ACHN (cell line): ENCODE measurements at places on chromosomes 5 and 9.

DNA sequence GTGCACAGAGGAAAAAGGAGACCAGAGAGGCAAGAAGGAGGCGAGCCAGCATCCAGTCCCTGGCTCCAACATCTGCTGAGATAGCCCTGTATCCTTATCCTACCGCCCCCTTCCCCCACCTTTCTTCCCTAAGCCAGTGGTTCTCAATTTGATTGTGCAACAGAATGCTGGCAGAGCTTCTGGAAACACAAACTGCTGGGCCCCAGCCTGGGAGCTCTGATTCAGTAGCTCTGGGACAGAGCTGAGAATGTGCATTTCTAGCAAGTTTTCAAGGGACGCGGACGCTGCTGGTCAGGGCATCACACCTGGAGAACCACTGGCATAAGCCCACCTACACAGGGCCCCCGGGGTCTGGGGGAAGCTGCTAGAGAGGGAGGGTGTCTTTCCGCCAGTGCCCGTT, 21.1 kb downstream of the AK8 start:
- no peak for DNase-seq

GRCh38 chr5:154118385-154118784, 72.1 kb upstream of the GALNT10 start:
- peak; percentile 3 for DNase-seq

- DNase-seq: no peak
Observed at GRCh38 chr5:40571729-40572128, 108.0 kb upstream of the PTGER4 start.

- no peak for DNase-seq
Observed at GRCh38 chr9:1951446-1951845, 63.7 kb upstream of the SMARCA2 start.

DNA sequence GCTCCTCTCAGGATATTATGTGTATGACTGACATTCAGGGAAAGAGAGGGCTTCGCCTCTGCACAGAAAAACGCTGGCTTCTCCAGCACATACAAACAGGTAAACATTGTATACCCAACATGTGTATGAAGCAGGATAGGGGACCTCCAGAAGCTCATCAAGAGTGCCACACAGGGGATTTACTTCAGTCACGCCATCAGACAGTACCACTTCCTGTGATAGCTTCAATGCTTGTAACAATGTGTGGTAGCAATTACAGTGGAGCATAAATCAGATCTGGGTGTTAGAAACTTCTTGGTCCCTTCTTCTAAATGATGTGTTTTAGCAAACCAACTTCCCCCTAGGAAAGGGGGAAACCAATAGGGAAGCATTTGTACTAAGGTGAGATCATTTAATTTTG, 160.8 kb downstream of the TSSK1B start:
- no peak for DNase-seq

DNA sequence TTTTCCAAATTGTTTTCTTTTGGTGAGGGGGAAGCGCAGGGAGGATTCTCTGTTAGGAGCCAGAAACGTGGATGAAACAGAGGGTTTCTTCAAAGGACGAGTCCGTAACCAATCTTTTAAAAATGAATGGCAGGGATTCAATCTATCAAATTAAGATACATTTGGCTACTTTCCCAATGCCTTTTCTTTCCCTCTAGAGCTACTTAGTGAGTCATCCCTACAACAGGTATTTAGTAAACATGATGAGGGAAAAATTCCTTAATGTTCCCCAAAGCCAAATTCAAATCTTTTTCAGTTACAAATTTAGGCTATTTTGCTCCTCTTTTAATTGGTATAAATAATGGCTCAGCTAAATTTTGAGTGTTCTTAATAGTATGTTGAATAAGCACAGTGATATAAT, 366.4 kb upstream of the RIOK2 start:
- DNase-seq: no peak

DNA sequence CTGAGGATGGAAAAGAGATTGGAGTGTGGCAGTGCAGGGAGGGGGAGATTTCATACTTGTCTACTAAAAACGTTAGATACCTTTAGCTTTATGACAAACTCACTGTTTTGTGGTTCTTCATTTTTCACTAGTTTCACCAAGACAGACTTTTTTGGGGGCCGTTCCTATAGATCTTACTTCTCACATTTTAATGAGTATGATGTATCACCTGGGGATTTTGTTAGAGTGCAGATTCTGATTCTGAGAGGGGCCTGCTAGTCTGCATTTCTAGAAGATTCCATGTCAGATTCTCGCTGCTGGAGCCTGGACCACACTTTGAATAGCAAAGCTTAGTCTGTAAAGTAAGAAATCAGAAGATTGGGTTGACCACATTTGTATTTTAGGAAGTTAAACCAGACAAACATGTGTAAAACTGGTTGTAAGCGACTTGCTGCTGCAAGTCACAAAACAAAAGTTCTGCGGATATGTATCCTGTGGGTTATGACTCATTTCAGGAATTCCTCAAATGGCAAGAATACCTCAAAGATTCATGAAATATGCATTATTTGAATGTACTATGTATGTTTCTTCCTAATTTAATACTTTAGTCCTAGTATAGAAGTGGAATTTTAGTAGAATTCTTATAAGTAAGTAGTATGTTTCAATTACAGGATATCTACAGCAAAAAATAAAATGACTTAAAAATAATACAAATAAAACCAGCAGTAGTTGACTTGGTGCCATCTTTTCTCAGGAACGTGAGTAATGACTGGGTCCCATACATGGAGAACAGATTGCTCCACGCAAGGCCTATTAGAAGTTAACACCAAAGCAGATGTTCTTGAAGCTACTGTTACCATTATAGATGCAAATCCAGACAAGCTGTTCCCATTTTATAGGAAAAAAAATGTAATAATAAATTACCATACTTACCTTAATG, 27.8 kb downstream of the NFIL3 start:
- DNase-seq: peak; percentile 72

- no peak for DNase-seq
Observed at GRCh38 chr9:19208653-19209052, 21.8 kb upstream of the DENND4C start.

DNA sequence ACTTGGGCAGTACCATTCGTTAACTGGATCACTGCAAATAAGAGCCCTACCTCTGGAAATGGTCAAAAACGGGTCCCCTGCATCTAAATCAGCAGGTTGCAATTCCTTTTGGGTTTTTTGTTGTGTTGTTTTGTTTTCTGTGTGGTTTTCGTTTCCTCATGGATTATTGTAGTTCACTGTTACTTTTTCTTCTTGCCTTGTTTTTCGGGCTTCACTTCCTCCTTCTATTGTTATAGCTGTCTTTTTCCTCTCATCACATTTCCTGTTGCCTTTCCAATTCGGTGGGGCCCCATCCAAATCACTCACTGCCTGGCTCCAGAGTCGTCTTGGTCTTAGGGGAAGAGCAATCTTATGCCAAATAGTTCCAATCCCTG, 8.7 kb upstream of the SSBP2 start:
- no peak for DNase-seq

- DNase-seq: peak; percentile 51
Observed at GRCh38 chr5:145887976-145888574, 15.3 kb upstream of the GRXCR2 start.

DNA sequence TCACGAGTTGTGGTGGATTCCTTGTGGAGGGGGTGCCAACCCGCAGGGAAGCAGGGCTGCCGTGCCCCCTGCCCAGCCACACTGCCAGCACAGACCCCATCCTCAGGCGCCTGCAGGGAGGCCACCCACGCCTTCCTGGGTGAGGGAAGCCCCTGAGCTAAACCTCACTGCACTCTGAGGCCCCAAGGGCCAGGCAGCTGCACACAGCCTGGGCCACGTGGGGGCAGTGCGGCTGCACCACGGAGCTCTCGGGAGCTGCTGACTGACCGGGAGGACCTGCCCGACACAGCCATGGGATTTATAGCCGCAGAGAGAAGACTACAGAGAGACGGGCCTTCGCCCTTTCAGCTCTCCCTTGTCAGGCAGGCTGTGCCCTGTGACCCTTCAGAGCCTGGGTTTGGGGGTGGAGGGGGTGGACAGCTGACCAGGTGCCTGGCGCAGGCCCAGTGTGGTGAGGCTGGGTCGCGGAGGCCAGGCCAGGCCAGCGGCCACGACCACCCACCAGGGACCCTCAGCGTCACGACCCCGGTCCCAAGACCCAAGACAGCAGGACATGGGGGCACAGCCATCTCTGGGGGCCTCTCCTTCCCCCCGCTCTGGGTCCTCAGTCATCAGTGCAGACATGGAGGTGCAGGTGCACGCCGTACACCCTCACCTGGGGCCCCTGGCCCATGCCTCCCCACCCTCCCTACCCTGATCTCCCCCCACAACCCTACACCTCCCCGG, 4.3 kb upstream of the AHRR start:
- DNase-seq: peak; percentile 71

GRCh38 chr9:107046692-107047091, 183.7 kb downstream of the ZNF462 start:
- no peak for DNase-seq

DNA sequence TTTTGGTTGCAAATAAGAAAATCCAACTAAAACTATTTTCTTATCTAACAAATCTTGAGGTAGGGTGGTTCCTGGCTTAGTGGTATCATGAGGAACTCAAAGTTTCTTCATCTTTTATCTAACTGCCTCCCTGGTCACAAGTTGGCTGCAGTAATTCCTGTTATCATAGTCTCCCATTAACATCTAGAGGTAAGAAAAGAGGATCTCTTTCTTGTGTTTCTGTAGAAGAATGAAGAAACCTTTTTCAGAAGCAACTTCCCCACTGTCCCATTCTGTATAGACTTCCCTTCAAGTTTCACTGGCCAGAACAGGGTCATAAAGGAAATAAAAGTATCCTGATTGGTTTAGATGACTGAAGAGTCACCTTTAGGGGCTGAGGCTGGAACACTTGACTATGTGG, 81.8 kb upstream of the ELL2 start:
- no peak for DNase-seq

DNA sequence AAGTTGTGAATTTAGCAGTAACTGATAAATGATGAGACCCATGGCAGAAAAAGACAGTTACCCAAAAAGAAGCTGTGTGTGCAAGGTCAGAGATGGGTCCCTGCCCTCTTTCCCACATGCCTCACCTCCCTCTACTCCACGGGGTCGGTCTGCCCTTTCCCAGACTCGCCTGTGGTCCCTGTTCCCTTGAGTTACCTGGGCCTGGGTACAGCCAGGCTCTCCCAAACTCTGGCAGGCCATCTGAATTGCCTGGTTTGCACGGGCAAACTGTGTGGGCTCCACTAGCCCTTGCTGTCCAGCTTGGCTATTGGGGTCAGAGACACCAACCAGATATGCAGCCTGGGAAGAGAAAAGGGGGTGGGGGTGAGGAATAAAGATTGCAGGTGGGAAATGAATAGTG, 18.4 kb upstream of the TPM2 start:
- no peak for DNase-seq

GRCh38 chr9:122336866-122337555, 33.8 kb upstream of the PTGS1 start:
- DNase-seq: no peak
